ENCODE measurements at places on chromosomes 2 and 18.

GRCh38 chr2:74004212-74005182 is 19.8 kb downstream of the TET3 start:
- DNase-seq, result no peak

GRCh38 chr2:105972927-105973326 is 221.2 kb downstream of the UXS1 start:
- no peak for DNase-seq

GRCh38 chr18:7349181-7349837 is 118.4 kb downstream of the LRRC30 start:
- DNase-seq, result no peak

- no peak for DNase-seq
Measured at GRCh38 chr2:228839421-228839876, 431.6 kb downstream of the PID1 start.

GRCh38 chr18:41140506-41140905 is 814.5 kb upstream of the PIK3C3 start:
- DNase-seq, result no peak

- no peak for DNase-seq
Measured at GRCh38 chr18:35611518-35611917, 30.0 kb downstream of the GALNT1 start.

GRCh38 chr2:168239281-168239680 is 8.1 kb downstream of the STK39 start:
- no peak for DNase-seq
